ENCODE measurements at places on chromosomes 16 and 17. TPM values are rescaled to one million over a fixed set of nuclear protein-coding genes. Genes with fewer than 3 reads are reported as not detected.

DNA sequence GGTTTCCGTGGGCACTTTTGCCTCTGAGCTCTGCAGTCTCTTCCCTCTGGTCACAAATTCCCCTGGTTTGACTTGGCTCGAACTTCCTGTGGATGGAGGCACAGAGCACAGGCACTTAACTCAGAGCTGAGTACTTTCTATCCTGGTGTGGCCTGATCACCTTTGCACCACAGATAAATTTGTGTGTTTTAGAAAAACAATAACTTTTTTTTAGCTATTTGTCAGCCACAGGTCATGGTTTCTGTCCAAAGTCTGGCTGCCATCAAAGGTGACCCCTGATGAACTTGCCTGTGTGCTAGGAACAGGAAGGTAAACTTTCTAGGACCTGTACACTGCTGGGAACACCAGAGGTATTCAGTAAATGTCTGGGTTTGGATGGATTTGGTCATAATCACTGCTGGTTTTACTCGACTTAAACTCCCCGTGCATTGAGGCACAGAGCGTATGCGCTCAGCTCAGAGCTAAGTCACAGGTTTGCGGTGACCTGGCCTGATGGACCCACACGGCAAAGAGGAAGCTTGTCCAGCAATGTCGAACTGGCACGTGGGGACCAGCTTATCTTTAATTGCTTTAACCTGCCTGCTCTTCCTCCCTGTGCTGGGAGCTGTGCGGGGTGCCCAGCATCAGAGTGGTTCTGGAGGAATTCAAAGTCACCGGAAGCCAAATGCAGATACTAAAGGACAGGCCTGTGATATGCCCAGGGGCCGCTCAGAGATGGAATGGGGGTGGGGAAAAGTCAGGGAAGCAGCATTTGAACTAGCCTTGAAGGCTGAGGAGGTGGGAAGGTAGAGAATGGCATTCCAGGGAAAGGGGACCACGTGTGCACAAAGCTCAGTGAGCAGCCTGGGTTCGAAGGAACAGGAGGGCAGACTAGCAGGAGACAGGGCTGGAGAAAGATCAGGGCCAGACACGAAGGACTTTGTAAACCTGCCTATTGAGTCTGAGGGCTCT is 12.9 kb downstream of the SLC13A5 start:
- DNase-seq, result peak; percentile 73

GRCh38 chr16:21613781-21614180 is 14.4 kb downstream of the METTL9 start:
- DNase-seq, result no peak

DNA sequence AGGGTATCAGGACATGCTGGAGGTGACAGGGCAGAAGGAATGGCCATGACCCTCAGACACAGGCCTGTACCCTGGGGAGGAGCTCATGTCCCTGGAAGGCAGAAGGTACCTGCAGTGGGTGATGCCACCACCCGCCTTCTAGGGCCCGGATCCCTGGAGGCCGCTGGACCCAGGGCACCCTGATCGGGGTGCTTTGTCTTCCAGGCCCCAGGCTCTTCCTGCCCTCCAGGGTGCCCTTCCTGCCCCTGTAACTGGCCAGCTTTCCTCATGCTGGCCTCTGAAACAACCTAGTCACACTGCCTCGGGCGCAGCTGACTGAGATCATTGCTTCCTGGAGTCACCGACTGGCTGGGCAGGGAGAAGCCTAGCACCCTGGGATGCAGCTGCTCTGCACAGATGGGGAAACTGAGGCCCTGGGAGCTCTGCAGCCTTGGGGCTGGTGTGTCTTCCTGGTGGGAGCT is 5.8 kb downstream of the ADCY7 start:
- DNase-seq, result no peak

DNA sequence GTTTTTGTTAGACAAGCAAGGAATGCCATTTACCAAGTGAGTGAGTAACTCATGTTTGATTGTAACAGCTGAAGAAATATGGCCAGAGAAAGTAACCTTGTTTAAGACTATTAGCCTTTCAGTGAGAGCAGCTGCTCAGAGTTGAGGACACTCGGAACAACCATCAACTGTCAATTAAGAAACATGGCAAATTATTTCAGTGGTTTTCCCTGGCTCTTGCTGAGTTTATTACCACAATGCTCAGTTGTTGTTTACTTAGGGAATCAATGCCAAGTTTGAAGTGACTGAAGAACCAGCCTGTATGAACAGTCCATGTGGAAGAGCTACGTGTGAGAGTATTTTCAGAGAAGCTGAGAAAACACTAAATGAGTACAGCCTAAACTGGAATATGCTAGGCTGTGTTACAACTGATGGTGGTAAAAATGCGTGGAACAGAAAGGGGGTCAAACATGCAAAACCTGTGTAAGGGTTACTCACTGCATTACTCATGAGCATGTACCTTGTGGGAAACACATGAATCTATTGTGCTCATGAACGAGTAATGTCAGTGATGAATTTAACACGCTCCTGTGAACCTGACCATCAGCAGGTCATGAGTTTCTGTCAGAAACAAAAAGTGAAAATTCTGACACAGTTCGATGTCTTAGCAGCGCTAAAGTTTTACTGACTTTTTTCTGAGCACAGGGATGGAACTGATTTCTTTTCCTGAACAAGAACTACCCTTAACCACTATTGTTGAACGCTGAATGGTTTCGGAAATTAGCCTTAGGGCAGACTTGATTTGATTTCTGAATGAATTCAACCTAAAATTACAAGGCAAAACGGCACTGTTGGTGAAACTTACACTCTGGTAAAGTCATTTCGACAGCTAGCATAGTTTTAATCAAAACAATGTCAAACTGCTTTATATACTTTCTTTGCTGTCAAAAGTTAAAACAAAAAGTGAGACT is 33.5 kb downstream of the GNA13 start:
- no peak for DNase-seq

GRCh38 chr17:30716461-30717290 is 107.8 kb downstream of the CRLF3 start:
- no peak for DNase-seq

The SLC16A6 gene
- 0.27 TPM for polyA plus RNA-seq

The RFWD3 gene
- 19.7 TPM for polyA plus RNA-seq

- no peak for DNase-seq
These were observed 14.5 kb upstream of the BRIP1 start for GRCh38 chr17:61877837-61878236.

The ABCC3 gene
- polyA plus RNA-seq, result 53.7 TPM

The SLC2A4 gene
- polyA plus RNA-seq, result 1.1 TPM

DNA sequence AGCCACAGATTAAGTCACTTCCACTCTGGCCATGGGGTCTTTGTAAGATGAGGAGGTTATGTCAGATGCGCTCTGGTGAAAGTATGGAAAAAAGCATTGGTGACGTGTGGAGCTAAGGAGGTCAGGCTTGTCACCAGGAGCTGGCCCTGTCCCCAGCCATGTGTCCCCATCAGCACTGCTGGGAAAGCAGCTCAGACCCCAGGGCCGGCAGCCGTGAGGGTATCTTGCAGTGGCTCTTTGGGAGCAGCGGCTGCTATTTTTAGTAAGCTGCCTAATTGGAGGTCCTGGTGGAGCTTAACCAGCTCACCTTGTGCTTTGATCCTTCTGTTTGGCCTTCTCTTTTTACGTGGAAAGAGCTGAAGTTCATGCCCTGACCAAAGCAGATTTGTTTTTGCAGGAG is 60.9 kb downstream of the MPRIP start:
- DNase-seq, result no peak

DNA sequence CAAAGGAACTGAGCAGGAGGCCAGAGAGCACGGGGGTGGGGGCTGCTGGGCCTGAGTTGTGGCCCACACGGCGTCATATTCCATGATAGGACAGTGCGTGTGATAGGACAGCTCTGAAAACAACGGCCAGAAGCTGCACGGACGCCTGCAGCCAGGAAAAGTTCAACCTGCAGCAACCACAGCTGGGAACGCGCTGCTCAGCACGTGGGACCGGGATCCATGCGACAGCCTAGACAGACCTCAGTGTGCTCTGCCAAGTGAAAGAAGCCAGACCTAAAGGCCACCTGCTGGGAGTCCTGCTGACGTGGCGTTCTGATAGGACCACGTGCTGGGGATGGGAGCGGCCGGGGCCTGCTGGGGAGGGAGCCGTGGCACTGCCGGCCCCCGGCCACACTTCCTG is 21.6 kb downstream of the CTU2 start:
- DNase-seq, result no peak

DNA sequence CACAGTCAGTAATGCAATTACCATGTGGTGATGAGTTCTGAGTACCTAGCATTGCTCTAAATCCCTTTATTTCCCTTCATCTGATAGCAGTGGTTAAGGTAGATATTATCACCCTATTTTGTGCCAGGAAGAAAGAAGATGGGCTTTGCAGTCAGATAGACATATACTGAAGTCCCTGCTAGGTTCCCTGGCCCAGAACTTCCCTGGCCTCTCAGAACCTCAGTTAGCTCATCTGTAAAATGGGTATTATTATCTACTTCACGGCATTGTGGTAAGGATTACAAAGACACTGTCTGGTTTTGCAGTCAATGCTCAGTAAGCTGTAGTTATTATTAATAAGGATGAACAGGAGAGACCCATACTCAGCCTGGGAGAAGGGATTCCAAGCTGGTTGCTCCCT is 4.6 kb upstream of the CRYBA1 start:
- no peak for DNase-seq

The NEUROD2 gene
- polyA plus RNA-seq, result 0.01 TPM
